Transverse colon (tissue), 4 donors: ENCODE measurements at places on chromosomes 11 and 22. TPM values are rescaled to one million over a fixed set of nuclear protein-coding genes. Genes with fewer than 3 reads are reported as not detected.

Gene RBM4
- 66.5 TPM for total RNA-seq

Gene OR8B3
- total RNA-seq, result not detected

Gene PDE2A
- total RNA-seq, result 18.0 TPM

DNA sequence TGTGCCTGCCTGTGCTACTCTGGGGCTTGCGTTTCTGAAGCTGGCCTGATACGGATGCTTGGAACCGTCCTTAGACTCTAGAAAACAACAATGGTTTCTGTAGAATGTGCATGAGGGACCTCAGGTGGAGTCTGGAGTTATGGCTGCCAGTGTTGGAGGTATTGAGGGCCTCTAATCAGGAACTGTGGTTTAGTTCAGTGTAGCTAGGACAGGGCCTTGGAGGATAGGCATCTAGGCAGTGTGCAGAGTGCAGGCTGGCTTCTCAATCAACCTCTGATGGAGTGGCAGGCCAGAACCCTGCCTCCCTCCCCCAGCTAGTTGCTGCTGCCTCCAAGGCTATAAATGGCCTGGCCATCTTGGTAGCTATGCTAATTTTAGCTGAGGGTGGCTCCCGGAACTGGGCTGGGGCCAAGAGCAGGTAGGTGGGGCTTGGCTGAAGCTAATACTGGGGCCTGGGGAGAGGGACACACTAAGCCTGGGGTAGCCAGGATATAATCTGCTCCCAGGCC, 4.0 kb downstream of the STIM1 start:
- DNase-seq, result peak; percentile 54

GRCh38 chr11:106875013-106875412, 143.3 kb downstream of the GUCY1A2 start:
- DNase-seq, result no peak

GRCh38 chr11:94117197-94117574, 11.5 kb upstream of the PANX1 start:
- DNase-seq, result no peak

GRCh38 chr11:119023741-119024140, 5.2 kb downstream of the TRAPPC4 start:
- no peak for DNase-seq
